ENCODE measurements at places on chromosomes 2 and 18. TPM values are rescaled to one million over a fixed set of nuclear protein-coding genes. Genes with fewer than 3 reads are reported as not detected.

The REG1B gene
- total RNA-seq: not detected

The HSBP1L1 gene
- 7.2 TPM for total RNA-seq

The TMEM198 gene
- 6.0 TPM for total RNA-seq

The C2orf78 gene
- 0.49 TPM for total RNA-seq

The RTP5 gene
- 1.8 TPM for total RNA-seq

The ALK gene
- total RNA-seq: 3.7 TPM

The SLC9A4 gene
- total RNA-seq: not detected

The HTR2B gene
- total RNA-seq: 0.78 TPM

The REL gene
- 7.4 TPM for total RNA-seq

The ZNF142 gene
- 12.5 TPM for total RNA-seq

The GAD1 gene
- total RNA-seq: 18.9 TPM

The INPP5D gene
- 3.5 TPM for total RNA-seq

The LAMA3 gene
- total RNA-seq: 4.0 TPM

The CD8B2 gene
- 0.15 TPM for total RNA-seq

The UGT1A5 gene
- total RNA-seq: not detected

The SH3YL1 gene
- 34.9 TPM for total RNA-seq

The COL3A1 gene
- total RNA-seq: 5,403 TPM

The CCDC74B gene
- total RNA-seq: 5.9 TPM

The GPR39 gene
- 1.00 TPM for total RNA-seq

The DOCK10 gene
- total RNA-seq: 2.2 TPM

The TEKT4 gene
- total RNA-seq: not detected

The HES6 gene
- 6.9 TPM for total RNA-seq

The SLC1A4 gene
- total RNA-seq: 31.4 TPM

The CROCC2 gene
- 0.29 TPM for total RNA-seq

The GALR1 gene
- total RNA-seq: 0.22 TPM

The CD226 gene
- 0.22 TPM for total RNA-seq

All from motor neuron (in vitro differentiated cells).